ENCODE measurements at places on chromosomes 5 and 9.

DNA sequence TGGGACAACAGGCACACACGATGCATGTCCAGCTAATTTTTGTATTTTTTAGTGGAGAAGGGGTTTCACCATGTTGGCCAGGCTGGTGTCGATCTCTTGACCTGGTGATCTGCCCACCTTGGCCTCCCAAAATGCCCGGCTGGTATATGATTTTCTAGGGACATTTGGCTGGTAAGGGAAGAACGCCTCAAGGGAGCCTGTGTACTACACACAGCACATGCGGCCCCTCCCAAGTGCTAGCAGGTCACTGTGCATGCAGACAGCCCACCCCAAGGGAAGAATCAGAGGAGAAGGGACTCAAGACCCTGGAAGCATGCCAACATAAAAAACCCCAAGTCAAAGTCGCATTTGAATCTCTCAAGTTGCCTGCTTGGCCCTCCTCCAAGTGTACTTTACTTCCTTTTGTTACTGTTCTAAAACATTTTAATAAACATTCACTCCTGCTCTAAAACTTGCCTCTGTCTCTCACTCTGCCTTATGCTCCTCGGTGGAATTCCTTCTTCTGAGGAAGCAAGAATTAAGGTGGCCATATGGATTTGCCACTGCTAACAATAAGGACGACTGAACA, 24.3 kb upstream of the OTULINL start:
- DNase-seq, result no peak

DNA sequence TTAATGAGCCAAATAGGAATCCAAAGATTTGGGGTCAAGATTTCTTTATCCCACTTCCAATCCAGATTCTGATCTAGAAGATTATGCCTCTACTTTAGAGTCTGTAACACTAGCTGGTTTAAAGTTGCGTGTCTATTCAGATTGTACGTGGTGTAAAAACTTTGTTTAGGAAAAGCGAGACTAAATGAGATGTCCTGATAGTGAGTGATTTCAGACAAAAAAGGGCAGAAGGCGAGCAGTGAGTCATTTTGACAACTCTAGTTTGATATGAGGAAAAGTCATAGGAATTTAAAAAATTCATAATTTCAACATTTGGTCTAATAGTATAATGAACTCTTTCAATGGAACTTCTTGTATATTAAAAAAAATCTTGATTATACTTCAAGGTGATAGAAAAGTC, 119.6 kb upstream of the KLF9 start:
- DNase-seq, result no peak

GRCh38 chr5:140298183-140298601, 4.7 kb downstream of the PFDN1 start:
- DNase-seq, result peak; percentile 95

DNA sequence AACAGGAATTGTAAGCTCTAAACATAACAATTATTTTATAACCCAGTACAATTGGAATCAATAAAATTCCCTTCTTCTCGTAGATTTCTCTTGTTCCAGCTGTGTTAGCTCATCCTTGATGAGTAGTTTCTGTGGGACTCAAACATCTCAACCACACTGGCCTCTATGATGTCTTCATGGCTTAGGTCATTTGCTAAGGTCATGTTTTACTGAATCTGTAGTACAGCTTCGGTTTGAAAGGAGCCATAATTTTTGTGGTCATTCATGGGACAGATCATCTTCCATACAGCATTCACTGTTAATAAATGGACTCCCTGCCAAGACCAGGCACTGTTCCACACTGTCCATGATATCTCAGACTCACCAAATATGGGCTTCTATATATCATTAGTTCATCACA, 369.0 kb upstream of the RFX3 start:
- DNase-seq, result peak; percentile 67

GRCh38 chr9:130632081-130632710, 32.2 kb upstream of the PRDM12 start:
- DNase-seq, result no peak

DNA sequence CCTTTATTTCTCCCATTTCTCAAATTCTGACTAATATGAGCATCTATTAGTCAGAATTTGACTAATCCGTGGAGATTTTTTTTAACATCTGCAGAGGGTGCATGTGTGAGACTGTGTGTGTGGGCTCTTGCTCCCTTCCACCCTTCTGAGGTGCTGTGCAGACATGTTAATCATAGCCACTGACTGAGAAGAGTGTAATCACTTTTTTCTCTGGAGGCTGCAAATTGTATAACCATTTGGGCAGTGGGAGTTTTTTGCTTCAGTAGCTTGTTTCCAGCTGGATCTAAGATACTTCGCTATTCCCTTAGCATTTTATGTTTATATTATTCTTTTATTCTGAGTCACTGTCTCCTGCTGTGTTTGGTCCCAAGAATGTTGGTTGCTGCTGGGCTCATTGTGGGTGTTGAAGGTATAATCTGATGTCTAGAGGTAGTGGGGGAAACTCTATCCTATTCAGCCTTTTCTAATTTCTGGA, 66.2 kb downstream of the ARHGEF28 start:
- DNase-seq, result peak; percentile 27

GRCh38 chr9:32866273-32866672, 82.9 kb downstream of the TMEM215 start:
- DNase-seq, result no peak

GRCh38 chr5:146283344-146283761, 55.3 kb upstream of the POU4F3 start:
- DNase-seq, result peak; percentile 92

DNA sequence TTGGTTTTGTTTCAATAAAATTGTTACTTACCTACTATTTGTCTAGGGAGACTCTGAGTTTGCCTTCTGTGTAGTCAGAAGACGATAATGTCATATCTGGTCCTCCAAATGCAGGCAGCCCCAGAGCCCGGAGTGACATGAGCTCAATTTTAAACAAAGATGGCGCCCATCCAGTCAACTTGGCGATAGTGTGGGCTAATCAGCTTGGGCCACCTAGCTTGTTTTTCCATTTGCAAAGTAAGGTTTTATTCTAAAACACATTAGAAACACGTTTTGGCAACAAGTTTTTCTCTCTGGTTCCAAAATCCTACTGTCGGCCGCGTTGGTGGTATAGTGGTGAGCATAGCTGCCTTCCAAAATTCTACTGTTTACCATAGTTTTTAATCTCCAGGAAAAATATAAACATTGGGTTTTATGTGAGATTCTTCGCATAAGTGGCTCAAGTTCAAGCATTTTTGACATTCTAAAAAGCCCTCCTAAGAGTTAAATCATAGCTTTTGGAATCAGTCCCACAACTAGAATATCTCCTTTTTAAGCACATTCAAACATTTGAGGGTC, 13.2 kb downstream of the TSC1 start:
- no peak for DNase-seq

- no peak for DNase-seq
These were observed 13.8 kb downstream of the SLC22A5 start for GRCh38 chr5:132383261-132383660.

GRCh38 chr5:428754-429452, 14.1 kb upstream of the EXOC3 start:
- DNase-seq, result no peak

DNA sequence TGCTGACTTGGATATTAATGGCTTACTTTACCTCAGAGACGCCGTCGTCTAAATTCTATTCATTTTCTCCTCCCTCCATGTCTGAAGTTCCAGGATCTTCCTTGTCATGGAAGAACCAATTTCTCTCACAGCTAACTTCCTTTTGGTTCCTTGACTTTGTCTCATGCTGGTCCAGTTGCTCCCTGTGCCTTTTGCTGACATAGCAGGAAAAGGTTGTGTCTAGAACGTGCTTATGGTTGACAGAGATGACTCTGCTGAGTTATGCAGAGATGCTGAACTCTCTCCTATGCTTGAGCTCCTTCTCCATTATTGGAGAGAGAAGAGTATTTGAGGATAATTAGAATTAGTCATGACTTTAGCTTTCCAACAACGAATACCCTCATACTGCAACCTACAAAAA, 1338.9 kb downstream of the MAT2B start:
- no peak for DNase-seq

DNA sequence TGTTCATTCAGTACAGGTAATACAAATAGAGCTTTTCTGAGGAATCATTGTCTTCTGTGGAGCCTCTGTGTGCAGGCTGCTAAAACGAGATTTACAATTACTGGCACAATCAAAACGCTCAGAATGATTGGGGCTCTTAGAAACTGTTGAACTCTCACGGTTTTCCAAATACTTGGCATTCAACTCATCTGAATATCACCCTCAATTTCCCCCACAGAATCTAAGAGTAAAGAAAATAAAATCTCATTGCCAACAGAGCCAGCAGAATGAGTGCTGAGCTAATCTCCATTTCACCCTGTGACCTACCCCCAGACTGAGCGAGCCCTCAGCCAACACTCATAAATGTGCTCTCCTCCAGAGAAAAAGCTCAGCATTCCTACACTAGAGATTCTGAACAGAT, 35.3 kb upstream of the TMED7 start:
- DNase-seq, result no peak

GRCh38 chr9:27485158-27485557, 38.9 kb upstream of the IFNK start:
- DNase-seq, result no peak

Data from RCC 7860 (cell line).